Pancreas (tissue), 10 donors: ENCODE measurements at places on chromosomes 5 and 9. TPM values are rescaled to one million over a fixed set of nuclear protein-coding genes. Genes with fewer than 3 reads are reported as not detected.

DNA sequence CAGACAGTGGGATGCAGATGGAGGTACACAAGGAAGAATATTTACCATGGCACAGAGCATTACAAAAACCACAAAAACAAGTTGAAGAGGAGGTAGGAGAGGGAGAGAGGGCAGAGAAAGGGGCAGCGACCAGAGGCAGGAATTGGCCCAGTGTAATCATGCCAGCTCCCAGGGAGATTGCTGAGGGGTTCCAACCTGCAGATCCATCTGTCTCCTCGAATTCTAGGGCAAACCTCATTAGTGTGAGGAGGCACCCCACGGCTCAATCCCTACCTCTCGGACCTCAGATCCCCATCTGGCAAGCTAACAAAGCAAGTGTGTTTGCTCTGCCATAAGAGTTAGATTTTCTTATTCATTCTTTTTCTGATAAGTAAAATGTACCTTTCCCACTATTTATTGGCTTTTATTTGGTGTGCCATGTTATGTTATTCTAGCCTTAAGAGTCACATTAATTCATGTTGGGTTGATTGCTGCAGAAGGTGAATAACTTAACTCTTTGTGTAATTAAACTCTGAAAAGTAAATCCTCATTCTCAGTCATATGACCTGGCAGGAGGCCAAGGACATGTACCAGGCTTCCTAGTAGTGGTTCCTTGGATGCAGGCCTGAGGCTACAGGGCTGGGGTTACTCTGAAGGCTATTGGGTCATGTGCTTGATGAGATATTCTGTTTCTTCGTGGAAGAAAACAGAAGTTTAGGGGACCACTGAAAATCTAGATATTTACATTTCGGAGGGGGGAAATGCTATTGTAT, 315.2 kb upstream of the ATP10B start:
- no peak overlapping the region for H3K4me3 ChIP-seq
- no peak for DNase-seq
- H3K27ac ChIP-seq = no peak overlapping the region
- H3K4me1 ChIP-seq = no peaks in the 10 kb centered on the region
- H3K36me3 ChIP-seq = no peaks in the 10 kb centered on the region

DNA sequence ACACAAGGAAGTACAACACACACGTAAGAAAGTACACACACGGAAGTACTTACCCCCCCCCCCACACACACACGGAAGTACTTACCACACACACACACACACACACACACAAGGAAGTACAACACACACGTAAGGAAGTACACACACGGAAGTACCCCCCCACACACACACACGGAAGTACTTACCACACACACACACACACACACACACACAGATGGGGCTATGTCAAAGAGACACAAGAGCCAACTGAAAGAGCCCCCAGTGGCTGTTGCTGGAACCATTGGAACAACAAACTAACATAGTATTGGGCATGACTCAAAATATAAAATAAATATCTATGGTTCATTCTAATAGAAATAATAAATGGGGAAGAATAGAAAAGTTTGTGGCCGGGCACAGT, 4.9 kb upstream of the MAPK9 start:
- H3K27me3 ChIP-seq = no peaks in the 10 kb centered on the region
- peaks cover 4% of the 10 kb centered on the region for H3K4me1 ChIP-seq

DNA sequence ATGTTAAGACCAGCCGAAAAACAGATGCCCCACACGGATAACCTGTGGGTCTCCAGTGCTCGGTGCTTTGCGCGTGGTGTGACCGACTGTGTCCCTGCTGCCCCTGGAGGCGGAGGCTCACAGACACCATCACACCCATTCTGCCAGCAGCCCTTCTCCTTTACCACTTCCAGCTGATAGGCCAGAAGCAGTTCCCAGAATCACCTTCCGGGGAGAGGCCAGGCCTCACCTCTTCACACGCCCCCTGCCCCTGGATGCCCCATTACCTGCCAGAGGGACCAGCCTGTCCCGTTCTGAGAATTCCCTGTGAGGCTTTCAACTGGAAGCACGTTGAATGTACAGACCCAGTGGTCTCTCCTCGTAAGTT, 21.6 kb upstream of the LRRC14B start:
- H3K4me3 ChIP-seq = no peak overlapping the region
- H3K36me3 ChIP-seq = no peaks in the 10 kb centered on the region
- H3K27ac ChIP-seq = no peak overlapping the region
- no peaks in the 10 kb centered on the region for H3K4me1 ChIP-seq
- no peaks in the 10 kb centered on the region for H3K27me3 ChIP-seq

- DNase-seq = no peak
- H3K27me3 ChIP-seq = no peaks in the 10 kb centered on the region
- no peaks in the 10 kb centered on the region for H3K4me1 ChIP-seq
- no peak overlapping the region for H3K4me3 ChIP-seq
- H3K36me3 ChIP-seq = no peaks in the 10 kb centered on the region
Observed at GRCh38 chr5:59387127-59387526, 506.4 kb downstream of the PDE4D start.

GRCh38 chr9:35908504-35909125, 675 bp upstream of the SPAAR start:
- no peaks in the 10 kb centered on the region for H3K36me3 ChIP-seq
- peak overlapping the region; percentile 78 for H3K27ac ChIP-seq
- no peak overlapping the region for H3K4me3 ChIP-seq
- H3K27me3 ChIP-seq = no peaks in the 10 kb centered on the region

GRCh38 chr9:71036501-71036900, 84.9 kb downstream of the TRPM3 start:
- no peaks in the 10 kb centered on the region for H3K4me1 ChIP-seq
- no peaks in the 10 kb centered on the region for H3K27me3 ChIP-seq
- DNase-seq = no peak
- no peak overlapping the region for H3K4me3 ChIP-seq
- no peak overlapping the region for H3K27ac ChIP-seq

DNA sequence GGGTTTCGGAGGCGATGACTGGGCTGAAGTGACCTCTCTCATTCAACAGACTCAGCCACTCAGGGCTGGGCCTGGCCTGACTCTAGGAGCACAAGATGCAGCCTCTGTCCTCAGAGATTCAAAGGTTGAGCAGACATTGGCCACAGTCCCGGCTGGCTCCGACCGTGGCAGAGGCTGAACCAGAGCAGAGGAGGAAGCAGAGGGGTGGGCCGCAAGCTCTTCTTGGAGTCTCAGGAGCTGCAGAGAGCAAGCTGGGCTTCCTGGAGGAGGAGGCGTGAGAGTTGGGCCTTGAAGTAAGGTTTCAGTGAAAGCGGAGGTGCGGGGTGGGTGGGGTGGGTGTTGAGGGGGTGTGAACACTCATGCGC, 37.6 kb downstream of the ALG2 start:
- H3K4me3 ChIP-seq = no peak overlapping the region
- H3K27me3 ChIP-seq = no peaks in the 10 kb centered on the region
- DNase-seq = peak; percentile 28

DNA sequence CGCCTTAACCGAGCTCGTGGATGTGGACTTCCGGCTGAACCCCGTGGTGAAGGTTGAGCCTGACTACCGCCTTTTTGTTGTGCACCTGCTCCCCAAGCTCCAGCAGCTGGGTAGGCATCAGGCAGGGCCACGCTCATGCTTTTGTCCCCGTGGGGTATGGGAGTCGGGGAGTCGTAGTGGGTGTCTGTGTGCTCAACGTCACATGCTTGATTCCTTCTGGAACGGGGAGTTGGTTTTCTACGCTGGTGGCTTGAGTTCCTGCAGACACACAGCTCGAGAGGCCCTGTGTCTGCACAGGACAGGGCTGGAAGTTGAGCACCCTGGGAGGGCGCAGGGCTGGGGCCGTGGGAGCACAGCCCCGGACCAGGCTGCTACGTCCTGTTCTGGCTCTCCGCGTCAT, 8.0 kb downstream of the CEP72 start:
- H3K27ac ChIP-seq = no peak overlapping the region
- DNase-seq = peak; percentile 4
- no peak overlapping the region for H3K4me3 ChIP-seq
- no peaks in the 10 kb centered on the region for H3K27me3 ChIP-seq

GRCh38 chr5:64637144-64637543, 53.2 kb upstream of the SHISAL2B start:
- H3K27ac ChIP-seq = no peak overlapping the region
- H3K4me3 ChIP-seq = no peak overlapping the region
- DNase-seq = no peak
- H3K27me3 ChIP-seq = no peaks in the 10 kb centered on the region

DNA sequence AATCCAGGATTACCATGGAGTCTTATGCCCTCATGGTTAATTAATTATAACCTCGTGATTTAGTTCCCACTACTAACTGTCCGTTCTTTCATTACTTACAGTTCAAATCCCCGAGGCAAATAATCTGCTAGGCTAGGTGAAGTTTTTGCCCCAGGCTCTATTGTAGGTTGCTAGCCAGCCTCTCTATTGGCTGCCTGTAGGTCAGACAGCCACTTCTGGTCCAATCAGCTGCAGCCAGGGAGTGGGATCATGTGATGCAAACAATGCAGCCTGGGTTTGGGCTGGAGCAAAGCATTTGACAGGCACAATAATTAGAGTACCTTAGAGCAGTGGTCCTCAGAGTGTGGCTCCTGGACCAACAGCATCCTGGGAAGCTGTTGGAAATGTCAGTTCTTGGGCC, 17.7 kb downstream of the TMEM252 start:
- H3K27ac ChIP-seq = no peak overlapping the region
- H3K27me3 ChIP-seq = no peaks in the 10 kb centered on the region
- H3K4me1 ChIP-seq = no peaks in the 10 kb centered on the region

GRCh38 chr5:41636605-41637004, 126.2 kb upstream of the PLCXD3 start:
- no peaks in the 10 kb centered on the region for H3K4me1 ChIP-seq
- H3K36me3 ChIP-seq = no peaks in the 10 kb centered on the region
- H3K27me3 ChIP-seq = no peaks in the 10 kb centered on the region
- no peak for DNase-seq

DNA sequence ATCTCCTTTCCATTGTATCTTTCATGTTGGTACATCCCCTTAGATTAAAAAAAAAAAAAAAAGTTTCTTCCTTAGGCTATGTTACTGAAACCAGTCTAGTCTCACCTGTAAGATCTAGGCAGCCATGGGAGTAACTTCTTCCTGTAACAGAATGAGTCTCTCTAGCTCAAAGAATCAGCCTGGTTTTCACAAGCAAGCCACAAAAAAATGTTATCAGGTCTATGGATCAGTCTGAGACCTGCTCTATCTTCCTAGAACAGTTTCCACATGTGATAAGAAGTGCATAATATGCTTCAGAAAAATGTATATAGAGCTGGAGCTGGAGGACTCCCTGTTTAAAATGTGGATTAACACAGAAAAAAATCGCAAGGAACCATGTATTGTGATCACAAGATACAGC, 53.8 kb downstream of the ARRDC3 start:
- no peaks in the 10 kb centered on the region for H3K4me1 ChIP-seq
- no peaks in the 10 kb centered on the region for H3K36me3 ChIP-seq
- H3K27ac ChIP-seq = no peak overlapping the region
- no peak for DNase-seq
- no peak overlapping the region for H3K4me3 ChIP-seq
- H3K27me3 ChIP-seq = no peaks in the 10 kb centered on the region

DNA sequence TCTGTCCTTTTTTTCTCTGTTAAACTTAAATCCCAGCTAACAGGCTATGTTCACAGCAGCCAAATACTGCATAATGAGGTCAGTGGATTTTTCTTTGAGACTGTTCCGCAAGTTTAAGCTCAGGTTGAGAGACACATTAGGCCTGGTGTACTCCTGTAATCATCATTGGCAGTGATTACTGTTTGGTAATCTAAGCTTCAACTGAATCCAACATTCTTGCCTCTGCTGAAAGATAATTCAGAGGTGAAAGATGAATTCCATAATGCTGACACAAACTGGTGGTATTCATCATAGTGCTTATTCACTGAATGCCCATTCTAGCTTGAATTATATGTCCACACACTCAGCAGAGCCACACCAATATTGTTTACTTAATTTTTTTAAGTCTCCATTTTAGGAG, 108.5 kb downstream of the NFIB start:
- no peak overlapping the region for H3K4me3 ChIP-seq
- H3K27ac ChIP-seq = peak overlapping the region; percentile 64
- DNase-seq = no peak
- peaks cover 48% of the 10 kb centered on the region for H3K4me1 ChIP-seq

- peaks cover 6% of the 10 kb centered on the region for H3K4me1 ChIP-seq
- no peaks in the 10 kb centered on the region for H3K36me3 ChIP-seq
- H3K4me3 ChIP-seq = no peak overlapping the region
- no peaks in the 10 kb centered on the region for H3K27me3 ChIP-seq
- H3K27ac ChIP-seq = no peak overlapping the region
- DNase-seq = no peak
Observed at GRCh38 chr5:140317859-140318258, 15.0 kb upstream of the PFDN1 start.

DNA sequence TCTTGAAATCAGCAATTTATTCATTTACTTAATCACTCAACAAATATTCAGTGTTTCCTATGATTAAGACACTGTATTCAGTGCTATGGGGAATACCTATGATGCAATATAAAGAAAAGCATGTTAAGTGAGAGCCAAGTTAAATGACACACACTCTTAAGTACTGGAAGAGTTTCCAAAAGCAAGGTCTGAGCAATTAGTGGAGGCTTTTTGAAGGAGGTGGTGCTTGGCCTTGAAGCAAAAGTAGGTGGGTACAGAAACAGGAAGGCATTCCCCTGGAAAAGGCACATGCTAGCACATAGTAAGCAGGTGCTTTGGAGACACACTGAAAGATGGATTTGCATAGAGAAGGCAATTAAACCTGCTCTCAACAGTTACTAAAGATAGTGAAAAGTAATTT, 4.0 kb downstream of the TSLP start:
- no peak for DNase-seq
- H3K36me3 ChIP-seq = no peaks in the 10 kb centered on the region
- H3K27me3 ChIP-seq = no peaks in the 10 kb centered on the region
- H3K27ac ChIP-seq = no peak overlapping the region

DNA sequence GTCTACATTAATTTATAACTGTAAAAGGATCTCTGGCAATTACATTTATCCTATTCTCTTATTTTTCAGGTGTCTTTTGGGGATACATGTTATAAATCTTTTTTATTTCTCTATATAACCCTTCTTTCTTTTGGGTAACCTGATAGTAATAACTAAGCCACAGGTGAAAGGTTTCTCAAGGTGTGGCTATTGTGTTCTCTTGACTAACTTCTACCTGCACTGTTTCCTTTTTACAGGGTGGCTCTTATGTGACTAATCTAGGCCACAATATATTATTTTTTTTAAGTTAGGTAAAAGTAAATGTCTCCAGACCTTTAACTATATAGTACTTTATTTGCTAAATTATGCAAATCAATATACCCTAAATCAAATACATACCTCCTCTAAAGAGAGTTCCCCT, 193.2 kb downstream of the EFNA5 start:
- no peaks in the 10 kb centered on the region for H3K4me1 ChIP-seq
- H3K27me3 ChIP-seq = no peaks in the 10 kb centered on the region
- DNase-seq = no peak
- H3K36me3 ChIP-seq = no peaks in the 10 kb centered on the region
- H3K27ac ChIP-seq = no peak overlapping the region
- H3K4me3 ChIP-seq = no peak overlapping the region

- no peaks in the 10 kb centered on the region for H3K4me1 ChIP-seq
- peak within 1 kb of the TSS; percentile 35 for H3K4me3 ChIP-seq
- no peaks in the 10 kb centered on the region for H3K27me3 ChIP-seq
Observed at GRCh38 chr5:136028782-136029742, at the start of gene TGFBI. Gene TGFBI (plus strand): TSS chr5:136028988. CDS start chr5:136029056, 68 bp downstream.

The SLC45A2 gene
- 0.20 TPM for total RNA-seq

The MARCHF11 gene
- 0.57 TPM for total RNA-seq

The PCDHGA1 gene
- 0.22 TPM for total RNA-seq

The STOM gene
- total RNA-seq = 44.3 TPM

The MLLT3 gene
- 5.2 TPM for total RNA-seq

The ADAMTS16 gene
- 2.1 TPM for total RNA-seq
